Right forelimb (tissue), 1 donor: ENCODE measurements at places on chromosomes 4 and X.

DNA sequence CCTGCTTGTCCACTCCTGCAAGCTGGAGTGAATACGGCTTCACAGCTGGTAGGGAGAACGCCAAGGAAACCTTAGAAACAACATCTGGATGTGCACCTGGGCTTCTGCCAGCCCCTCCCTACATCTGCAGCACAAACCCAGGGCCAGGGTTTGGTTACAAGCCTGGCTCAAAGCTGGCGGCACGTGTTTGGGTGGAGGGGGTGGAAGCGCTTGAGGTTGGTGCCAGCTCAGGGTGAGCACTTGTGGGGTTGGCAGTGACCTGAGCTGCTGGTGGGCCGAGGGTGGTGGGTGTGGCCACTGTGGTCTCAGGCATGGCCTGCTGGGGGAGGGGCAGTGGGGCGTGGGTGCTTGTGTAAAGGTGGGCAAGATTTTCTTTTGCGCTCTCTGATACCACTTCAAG, 15.6 kb downstream of the ELF4 start:
- no peak for DNase-seq

DNA sequence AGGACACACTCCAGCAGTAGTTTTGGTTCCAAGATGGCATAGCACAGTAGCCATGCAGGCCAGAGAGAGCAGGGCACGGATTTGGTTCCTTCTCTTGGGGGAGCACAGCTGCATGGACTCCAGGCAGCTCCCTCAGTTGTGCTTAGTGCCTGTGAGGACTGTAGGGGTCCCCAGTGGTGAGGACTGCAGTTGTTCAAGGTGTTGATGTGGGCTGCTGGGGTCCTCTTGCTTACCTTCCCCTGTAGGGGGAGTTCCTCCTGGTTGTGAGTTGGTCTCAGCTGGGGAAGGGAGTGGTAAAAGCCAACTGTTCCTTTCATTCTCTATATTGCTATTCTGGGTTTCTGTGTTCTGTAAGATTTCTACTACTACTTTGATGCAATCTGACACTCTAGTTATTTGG, 606.5 kb downstream of the MAGEB5 start:
- no peak for DNase-seq

DNA sequence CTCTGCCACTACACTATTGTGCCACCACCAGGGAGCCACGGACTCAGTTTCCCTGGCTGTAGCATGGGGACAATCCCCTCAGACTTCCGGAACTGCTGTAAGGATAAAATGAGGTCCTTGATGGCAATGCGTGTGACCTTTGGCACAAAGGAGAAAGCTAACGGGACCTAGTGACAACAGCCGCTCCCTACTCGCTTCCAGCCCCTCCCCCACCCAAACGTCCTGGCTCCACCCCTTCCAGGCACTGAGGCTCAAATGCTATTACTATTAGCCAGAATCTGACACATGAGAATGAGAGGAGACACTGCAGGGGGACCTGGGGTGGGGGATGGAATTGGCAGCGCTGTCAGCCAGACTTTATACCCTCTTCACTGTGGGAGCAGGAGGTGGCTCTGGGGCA, 5.4 kb upstream of the DUSP9 start:
- no peak for DNase-seq

DNA sequence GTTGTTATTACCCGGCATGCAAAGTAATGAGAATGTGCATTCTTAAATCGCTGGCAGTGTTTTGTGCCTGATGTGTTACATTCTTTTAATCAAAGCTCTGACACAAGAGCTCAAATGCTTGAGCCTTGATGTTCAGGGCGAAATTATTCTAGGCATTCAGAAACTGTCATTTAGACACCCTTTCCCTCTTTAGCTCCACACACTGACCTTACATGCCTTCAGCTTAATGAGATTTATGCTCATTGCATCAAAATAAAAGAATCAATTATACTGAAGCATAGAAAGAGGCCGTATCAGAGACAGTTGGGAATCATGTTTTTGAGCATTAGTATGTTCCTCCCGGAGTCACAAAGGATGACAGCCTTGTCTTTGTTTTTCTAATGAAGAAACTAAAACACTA, 56.7 kb downstream of the FAM114A1 start:
- no peak for DNase-seq

- no peak for DNase-seq
Measured at GRCh38 chr4:25080571-25080970, 49.8 kb upstream of the LGI2 start.

GRCh38 chrX:155662282-155662681, 49.5 kb upstream of the TMLHE start:
- no peak for DNase-seq

DNA sequence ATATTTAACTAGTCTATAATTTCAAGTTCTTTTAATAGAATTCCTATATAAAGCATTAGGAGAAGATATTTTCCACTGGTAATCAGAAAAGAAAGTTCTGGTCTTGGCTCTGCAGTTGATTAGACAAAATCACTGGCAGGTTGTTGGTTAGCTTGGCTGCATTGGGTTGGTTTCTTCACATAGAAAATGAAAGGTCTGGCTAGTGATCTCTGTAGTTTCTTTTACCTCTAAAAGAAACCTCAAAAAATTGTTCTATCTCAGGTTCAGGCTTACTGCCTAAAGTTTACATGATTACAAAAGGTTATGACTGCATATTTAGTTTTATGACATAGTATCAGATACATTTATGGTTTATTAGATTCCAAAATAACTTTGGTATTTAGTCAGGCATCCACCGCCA, 95.8 kb upstream of the NAP1L5 start:
- DNase-seq, result no peak

DNA sequence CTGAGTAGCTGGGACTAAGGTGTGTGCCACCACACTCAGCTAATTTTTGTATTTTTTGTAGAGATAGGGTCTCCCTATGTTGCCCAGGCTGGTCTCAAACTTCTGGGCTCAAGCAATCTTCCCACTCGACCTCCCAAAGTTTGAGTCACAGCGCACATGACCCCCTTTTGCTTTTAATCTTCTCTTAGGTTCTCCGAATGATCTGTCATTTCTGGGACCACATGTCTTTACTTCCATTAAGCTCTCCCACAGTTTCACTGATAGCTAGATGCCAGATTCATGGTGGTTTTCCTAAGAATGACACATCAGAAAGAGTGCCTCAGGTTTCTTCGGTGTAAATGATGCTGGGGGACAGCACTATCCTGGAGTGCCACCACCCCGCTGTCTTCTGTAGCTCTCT, 17.9 kb downstream of the PRKX start:
- no peak for DNase-seq

DNA sequence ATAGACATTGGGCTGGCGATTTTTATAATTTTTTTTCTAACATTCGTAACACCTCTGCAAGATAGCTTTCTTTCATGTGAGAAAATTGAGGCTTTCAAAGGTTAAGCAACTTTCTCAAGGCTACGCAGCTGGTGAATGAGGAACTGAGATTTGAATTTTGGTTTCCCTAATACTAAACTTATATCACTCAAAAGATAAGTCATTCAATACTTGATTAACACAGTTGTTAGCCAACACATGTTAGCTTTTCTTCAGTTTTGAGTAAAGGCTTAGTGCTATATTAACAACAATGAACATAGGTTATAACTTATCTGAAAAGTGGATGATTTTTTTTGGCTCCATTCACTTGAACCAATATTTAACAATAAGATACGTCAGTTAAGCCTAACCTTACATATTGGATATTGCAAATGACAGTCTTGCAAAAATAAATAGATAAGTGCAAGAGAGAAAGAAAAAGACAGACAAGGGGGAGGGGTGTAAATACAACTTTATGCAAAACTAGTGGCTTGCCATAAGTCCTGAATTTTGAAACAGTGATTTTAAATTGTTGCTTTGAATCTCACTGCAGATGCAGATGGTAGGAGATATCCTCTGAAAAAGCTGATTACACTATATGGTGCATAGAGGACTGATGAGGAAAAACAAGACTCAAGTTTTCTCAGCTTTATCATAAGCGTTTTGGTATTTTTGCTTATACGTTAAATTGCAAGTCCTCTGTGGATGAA, 11.1 kb upstream of the GPM6A start:
- no peak for DNase-seq

GRCh38 chr4:158824425-158825274, 55.8 kb downstream of the FNIP2 start:
- DNase-seq, result no peak

GRCh38 chr4:26372525-26373172, 51.8 kb downstream of the RBPJ start:
- DNase-seq, result no peak

DNA sequence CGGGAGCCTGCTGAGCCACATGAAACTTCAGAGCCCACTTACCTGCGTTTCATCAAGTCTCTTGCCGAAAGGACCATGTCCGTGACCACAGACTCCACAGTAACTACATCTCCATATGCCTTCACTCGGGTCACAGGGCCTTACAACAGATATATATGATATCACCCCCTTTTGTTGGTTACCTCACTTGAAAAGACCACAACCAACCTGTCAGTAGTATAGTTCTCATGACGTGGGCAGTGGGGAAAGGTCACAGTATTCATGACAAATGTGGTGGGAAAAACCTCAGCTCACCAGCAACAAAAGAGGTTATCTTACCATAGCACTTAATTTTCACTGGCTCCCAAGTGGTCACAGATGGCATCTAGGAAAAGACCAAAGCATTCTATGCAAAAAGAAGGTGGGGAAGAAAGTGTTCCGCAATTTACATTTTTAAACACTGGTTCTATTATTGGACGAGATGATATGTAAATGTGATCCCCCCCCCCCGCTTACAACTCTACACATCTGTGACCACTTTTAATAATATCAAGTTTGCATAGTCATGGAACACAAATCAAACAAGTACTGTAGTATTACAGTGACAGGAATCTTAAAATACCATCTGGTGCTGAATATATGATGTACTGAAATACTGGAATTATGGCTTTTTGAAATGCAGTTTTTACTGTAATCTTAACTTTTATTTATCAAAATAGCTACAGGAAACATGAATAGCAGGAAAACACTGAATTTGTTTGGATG, 129.9 kb downstream of the TET2 start:
- DNase-seq, result no peak

DNA sequence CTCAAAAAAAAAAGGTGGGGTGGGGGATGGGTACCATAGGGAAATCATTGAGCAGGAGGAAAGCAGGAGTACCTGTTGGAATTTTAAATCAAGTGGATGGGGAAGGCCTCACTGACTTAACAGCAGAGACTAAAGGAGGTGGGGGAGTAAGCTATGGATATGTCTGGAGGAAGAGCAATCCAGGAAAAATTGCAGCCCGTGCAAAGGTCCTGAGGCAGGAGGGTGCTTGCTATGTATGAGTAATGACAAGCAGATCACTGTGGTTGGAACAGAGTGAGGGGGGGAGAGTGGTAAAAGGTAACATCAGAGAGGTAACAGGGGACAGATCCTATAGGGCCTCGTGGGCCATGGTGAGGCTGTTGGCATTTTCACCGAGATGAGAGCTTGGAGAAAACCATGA, 4.1 kb downstream of the FTSJ1 start:
- DNase-seq, result no peak

GRCh38 chr4:186712690-186713089, 11.0 kb downstream of the FAT1 start:
- DNase-seq, result no peak

DNA sequence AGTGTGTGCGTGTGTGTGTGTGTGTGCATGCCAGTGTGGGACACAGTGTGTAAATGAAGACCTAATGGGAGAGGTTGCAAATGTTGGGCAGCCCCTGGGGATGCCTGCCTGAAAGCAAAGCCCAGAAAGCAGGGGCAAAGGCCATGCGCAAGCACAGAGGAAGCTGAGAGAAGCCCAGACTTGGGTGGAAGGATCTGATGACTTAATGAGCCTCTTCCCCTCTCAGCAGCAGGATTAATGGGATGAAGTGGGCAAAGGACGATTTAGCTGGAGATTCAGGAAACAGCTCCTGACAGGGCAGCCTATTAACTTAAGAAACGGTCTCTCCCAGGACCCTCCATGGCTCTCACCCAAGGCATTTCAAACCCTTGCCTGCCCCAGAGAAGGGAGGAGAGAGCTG, 107.3 kb downstream of the EFNB1 start:
- no peak for DNase-seq

DNA sequence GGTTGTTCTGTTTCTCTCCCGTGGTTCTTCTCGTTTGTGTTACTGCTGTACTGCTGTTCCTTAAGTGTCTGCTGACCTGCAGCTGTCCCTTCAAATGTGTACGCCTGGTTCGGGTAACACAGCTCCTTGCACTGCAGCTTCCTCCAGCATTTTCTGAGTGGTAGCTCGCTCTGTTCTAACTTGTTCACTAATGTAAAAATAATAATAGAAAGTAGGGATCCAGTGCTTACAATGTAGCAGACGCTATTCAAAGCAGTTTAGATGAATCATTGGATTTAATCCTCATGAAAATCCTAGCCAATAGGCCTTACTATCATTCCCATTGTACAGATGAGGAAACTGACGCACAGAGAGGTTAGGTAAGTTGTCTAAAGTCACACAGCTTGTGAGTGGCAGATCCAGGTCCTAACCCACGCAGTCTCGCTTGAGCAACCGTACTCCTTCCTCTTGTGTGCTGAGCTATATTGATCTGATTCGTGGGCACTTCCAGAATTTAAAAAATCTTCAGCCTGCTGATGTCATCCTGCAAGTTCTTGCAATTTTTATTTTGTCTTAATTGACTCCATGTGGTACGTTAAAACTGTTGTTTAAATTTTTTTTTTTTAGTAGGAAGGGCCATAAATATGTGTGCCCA, 448.2 kb upstream of the FAT1 start:
- no peak for DNase-seq

- no peak for DNase-seq
Measured at GRCh38 chr4:84905646-84906045, 60.8 kb downstream of the WDFY3 start.

GRCh38 chrX:101081231-101081630, 2.6 kb downstream of the TMEM35A start:
- no peak for DNase-seq

DNA sequence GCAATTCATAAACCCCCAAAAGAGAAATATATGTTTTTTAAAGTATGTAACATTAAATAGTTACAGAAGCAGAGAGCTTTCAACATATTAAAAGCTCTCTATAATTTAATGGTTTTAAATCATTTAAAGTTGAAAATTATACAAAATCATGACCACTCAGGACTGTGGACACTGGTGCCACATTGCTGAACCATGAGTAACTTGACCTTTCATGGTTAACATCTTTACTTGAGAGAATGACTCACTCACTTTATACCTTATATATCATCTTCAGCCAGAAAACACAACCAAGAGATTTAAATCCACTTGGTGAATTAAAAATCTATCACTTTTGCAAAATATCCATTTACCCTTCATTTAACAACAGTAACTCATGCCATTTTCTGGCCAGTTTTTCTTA, 584.3 kb upstream of the SMIM31 start:
- no peak for DNase-seq

GRCh38 chr4:98232202-98232601, 29.0 kb upstream of the RAP1GDS1 start:
- no peak for DNase-seq

- no peak for DNase-seq
Measured at GRCh38 chr4:16824278-16824806, 74.1 kb downstream of the LDB2 start.

GRCh38 chrX:64206556-64207162, 1.2 kb upstream of the AMER1 start:
- no peak for DNase-seq

DNA sequence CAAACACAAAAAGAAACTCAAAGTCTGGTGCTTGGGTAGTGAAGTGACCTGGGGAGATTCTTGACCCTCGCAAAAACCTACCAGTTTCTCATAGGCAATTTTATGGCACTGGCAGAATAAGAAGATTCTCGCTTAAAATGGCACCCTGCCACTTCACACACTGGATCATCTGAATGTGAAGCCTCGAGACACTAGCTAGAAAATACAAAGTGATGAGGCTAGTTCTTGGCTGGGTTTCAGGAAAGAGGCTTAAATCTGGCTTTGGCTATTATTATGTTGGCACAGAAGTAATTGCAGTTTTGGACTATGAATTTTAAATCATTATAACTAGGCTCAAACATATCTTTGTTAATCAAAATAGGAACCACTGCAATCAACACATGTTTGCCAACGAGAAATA, 634.7 kb upstream of the BOD1L1 start:
- no peak for DNase-seq
